ENCODE measurements at places on chromosomes 16 and 17. TPM values are rescaled to one million over a fixed set of nuclear protein-coding genes. Genes with fewer than 3 reads are reported as not detected.

TP53TG3F gene
- polyA plus RNA-seq: not detected

RBFOX1 gene
- not detected for polyA plus RNA-seq

FOXL1 gene
- not detected for polyA plus RNA-seq

CD300H gene
- polyA plus RNA-seq: not detected

KRT17 gene
- not detected for polyA plus RNA-seq

MMP2 gene
- polyA plus RNA-seq: not detected

KRT34 gene
- polyA plus RNA-seq: not detected

OTOP2 gene
- not detected for polyA plus RNA-seq

SULT1A2 gene
- not detected for polyA plus RNA-seq

ZNF319 gene
- 4.4 TPM for polyA plus RNA-seq

SYCE1L gene
- polyA plus RNA-seq: 1.3 TPM

TCAP gene
- not detected for polyA plus RNA-seq

HOXB7 gene
- not detected for polyA plus RNA-seq

SLC16A11 gene
- polyA plus RNA-seq: 1.1 TPM

TEX19 gene
- not detected for polyA plus RNA-seq

HCRT gene
- not detected for polyA plus RNA-seq

IGSF6 gene
- polyA plus RNA-seq: 0.41 TPM

MEFV gene
- polyA plus RNA-seq: not detected

TBC1D3I gene
- polyA plus RNA-seq: 0.19 TPM

HSPB9 gene
- not detected for polyA plus RNA-seq

PPP1R1B gene
- not detected for polyA plus RNA-seq

MARVELD3 gene
- polyA plus RNA-seq: not detected

NUDT7 gene
- 10.6 TPM for polyA plus RNA-seq

CCT6B gene
- 1.3 TPM for polyA plus RNA-seq

TBC1D3 gene
- polyA plus RNA-seq: not detected

TPPP3 gene
- polyA plus RNA-seq: not detected

PIGS gene
- 46.6 TPM for polyA plus RNA-seq

KRT10 gene
- polyA plus RNA-seq: 143 TPM

SAMD14 gene
- not detected for polyA plus RNA-seq

SPN gene
- 96.0 TPM for polyA plus RNA-seq

RAB11FIP4 gene
- polyA plus RNA-seq: 16.1 TPM

LRRC36 gene
- polyA plus RNA-seq: not detected

GPR139 gene
- not detected for polyA plus RNA-seq

RND2 gene
- 0.33 TPM for polyA plus RNA-seq

SLFN14 gene
- 0.06 TPM for polyA plus RNA-seq

COPRS gene
- polyA plus RNA-seq: 16.4 TPM

BCAR1 gene
- not detected for polyA plus RNA-seq

UNC119 gene
- 48.1 TPM for polyA plus RNA-seq

C17orf107 gene
- 0.95 TPM for polyA plus RNA-seq

CDH1 gene
- not detected for polyA plus RNA-seq

KRT16 gene
- polyA plus RNA-seq: not detected

P2RX1 gene
- not detected for polyA plus RNA-seq

CMTM4 gene
- 0.12 TPM for polyA plus RNA-seq

CA4 gene
- polyA plus RNA-seq: not detected

CHST4 gene
- polyA plus RNA-seq: not detected

FOXN1 gene
- polyA plus RNA-seq: not detected

CPD gene
- 14.9 TPM for polyA plus RNA-seq

SNX20 gene
- 62.6 TPM for polyA plus RNA-seq

CIAPIN1 gene
- 65.2 TPM for polyA plus RNA-seq

SECTM1 gene
- polyA plus RNA-seq: 3.2 TPM

ZNF23 gene
- 7.1 TPM for polyA plus RNA-seq

SRP68 gene
- 69.6 TPM for polyA plus RNA-seq

All from naive thymus-derived CD4-positive, alpha-beta T cell (primary cell).